ENCODE measurements at places on chromosomes 7 and 10. TPM values are rescaled to one million over a fixed set of nuclear protein-coding genes. Genes with fewer than 3 reads are reported as not detected.

RAMP3 gene
- total RNA-seq: 586 TPM

DNA sequence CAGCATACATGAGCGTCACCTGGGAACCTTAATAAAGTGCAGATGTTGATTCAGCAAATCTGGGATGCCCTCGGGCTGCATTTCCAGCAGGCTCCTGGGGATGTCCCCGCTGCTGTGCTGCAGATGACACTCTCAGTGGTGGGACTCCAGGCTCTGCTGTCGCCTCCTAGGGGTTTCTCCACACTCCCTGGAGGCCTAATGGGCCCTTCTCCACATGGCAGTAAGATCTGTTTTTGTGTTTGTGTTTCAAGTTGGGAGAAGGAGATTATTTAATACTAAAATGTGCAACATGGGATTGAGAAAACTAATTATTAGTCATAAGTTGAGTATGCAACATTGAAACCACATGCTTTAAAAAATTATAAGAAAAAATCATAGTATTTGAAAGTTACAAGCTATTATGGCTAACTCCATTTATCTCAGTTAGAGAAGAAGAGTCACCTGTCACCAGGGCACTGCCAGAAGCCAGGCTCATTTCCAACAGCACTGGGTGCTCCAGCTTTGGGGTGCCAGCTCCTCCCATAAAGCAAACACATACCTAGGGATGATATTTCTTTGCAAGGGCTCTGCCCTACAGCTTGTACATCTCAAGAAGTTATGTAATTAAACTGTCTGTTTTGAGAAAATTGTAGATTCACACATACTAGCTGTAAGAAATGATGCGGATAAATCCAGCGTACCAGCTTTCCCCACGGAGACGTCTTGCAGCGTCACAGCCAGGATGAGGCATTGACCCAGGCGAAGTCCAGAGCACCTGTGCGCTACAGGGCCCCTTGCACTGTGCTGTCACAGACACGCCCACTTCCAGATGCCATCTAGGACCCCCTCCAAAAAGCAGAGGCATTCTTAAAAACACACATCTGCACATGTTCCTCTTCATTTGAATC is 106.4 kb downstream of the EGFR start:
- DNase-seq: no peak

DNA sequence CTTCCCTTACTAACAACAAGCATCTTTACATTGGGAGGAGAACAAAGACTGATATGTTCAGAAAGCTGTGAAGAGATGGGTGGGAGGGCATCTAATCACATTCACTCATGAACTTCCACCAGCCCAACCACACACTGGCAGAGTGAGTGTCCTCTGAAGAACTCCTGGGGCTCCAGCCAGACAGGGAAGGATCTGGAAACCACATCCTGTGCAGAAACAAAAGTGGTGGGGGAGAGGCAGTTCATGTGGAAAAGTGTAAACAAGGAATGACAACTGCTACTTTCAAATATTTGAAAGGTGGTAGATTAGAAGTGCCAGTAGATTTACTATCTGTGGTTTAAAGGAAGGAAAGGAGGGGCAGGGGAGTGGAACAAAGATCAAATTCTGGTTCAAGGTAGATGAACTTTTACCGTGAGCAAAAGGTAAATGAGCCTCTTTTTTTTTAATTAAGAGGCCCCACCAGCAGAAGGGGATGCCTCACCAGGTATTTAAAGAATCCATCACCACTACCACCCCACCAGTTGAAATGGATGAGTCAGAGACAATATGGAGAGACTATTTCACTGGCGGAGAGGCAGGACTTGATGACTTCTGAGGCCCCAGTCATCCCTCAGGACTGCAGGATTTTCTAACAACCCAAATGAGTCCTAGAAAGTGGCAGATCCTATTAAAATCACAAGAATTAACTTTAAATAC is 34.5 kb downstream of the GOT1 start:
- no peak for DNase-seq

DNA sequence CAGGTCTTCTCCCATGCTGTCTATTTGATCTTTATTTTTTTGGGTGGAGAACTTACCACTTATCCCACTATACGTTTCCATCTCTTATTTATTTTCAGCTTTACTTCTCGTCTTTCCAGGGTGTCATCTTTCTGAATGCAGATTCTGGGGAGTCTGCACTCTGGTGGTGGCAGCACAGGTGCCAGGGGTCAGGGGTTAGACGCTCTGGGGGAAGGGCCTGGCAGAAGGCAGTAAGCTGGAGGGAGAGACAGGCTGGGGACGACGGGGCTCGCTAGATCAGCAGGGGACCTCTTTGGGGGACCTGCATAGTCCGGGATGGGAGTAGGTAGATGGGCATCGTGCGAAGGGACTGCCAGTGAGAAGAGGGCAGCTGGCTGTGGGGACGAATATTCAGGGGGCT is 22.3 kb downstream of the CHST12 start:
- no peak for DNase-seq

GRCh38 chr7:99278180-99278579 is 5.5 kb downstream of the MYH16 start:
- DNase-seq: no peak

All from ascending aorta (tissue), 2 donors.